T-helper 9 cell (primary cell): ENCODE measurements at places on chromosomes 2 and 18.

DNA sequence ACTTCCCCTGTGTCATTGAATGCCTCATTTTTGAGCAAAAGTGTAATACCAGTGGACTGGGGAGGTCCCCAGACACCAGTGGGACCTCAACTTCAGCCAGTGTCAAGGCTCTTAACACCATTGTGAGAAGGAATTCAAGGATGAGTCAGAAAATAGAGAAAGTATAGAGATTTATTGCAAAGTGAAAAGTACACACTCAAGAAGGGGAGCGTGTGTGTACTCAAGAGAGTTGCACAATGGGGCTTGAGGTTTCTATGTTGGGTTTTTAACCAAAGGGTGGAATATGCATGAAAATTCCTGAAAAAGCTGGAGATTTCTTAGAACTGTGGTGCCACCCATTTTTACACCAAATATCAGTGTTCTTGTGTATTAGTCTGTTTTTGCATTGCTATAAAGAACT is 81.9 kb downstream of the ADCYAP1 start:
- no peak for DNase-seq

GRCh38 chr2:156436497-156437085 is 412 bp downstream of the GPD2 start:
- DNase-seq: peak; percentile 1

DNA sequence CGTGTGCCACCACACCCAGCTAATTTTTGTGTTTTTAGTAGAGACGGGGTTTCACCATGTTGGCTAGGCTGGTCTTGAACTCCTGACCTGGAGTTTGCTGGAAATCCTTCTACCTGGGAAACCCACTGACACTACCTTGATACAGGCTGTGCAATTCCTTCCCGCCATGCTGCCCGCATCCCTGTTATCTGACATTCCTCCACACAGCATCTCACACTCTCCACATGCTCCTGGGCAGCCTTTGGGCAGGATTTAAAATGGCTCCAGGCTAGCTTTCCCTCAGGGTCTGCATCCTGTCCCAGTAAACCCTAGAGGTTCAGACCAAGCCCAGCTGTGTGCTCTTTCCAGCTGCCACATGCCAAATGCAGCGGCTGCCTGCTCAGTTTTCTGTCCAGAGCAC is 319.5 kb upstream of the CXCR4 start:
- no peak for DNase-seq

DNA sequence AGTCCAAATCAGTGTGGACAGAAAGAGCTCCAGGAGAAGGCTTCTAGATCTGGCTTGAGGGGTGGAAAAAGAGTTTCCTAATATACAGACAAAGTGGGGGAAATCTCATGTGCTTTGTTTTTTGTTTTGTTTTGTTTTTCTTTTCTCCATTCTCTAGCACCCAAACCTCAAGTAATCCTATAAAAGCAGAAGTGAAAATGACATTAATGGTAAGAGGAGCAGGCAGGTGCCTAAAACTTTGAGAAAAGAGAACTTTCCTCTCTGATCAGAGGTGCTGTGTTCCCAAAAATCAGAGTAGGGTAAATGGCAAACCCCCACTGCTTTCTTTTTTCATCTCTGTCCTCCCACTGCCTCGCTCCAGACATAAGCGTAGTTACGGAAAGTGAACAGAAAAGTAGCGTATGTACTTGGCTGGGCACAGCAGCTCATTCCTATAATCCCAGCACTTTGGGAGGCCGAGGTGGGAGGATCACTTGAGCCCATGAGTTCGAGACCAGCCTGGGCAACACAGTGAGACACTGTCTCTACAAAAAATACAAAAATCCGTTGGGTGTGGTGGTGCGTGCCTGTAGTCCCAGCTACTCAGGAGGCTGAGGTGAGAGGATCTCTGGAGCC is 77.8 kb downstream of the FAM161A start:
- no peak for DNase-seq

DNA sequence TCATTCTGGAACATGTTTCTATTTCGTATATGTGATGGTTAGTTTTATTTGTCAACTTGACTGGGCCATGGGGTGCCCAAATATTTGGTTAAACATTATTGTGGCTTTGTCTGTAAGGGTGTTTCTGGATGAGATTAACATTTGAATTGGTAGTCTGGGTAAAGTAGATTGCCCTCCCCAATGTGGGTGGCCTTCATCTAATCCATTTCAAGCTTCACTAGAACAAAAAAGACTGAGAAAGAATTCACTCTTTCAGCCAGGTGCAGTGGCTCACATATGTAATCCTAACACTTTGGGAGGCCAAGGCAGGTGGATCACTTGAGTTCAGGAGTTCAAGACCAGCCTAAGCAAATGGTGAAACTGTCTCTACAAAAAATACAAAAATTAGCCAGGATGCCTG is 55.7 kb upstream of the TANC1 start:
- no peak for DNase-seq

DNA sequence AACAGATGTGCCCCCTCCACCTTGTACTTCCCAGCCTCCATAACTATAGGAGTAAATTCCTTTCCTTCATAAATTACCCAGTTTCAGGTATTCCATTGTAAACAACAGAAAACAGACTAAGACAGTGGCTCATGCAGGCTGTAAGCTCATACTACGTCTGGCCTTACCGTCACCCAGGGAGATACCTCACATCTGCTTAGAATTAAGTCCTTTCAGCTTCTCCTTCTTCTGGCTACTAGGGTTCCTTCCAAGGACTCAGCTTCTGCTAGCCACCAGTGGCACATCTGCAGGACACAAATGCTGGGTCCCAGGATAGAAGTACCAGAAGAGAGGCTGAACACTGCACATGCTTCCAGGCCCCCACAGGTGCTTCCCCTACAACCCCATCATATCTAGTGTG is 22.4 kb upstream of the FEZ2 start:
- DNase-seq: no peak

DNA sequence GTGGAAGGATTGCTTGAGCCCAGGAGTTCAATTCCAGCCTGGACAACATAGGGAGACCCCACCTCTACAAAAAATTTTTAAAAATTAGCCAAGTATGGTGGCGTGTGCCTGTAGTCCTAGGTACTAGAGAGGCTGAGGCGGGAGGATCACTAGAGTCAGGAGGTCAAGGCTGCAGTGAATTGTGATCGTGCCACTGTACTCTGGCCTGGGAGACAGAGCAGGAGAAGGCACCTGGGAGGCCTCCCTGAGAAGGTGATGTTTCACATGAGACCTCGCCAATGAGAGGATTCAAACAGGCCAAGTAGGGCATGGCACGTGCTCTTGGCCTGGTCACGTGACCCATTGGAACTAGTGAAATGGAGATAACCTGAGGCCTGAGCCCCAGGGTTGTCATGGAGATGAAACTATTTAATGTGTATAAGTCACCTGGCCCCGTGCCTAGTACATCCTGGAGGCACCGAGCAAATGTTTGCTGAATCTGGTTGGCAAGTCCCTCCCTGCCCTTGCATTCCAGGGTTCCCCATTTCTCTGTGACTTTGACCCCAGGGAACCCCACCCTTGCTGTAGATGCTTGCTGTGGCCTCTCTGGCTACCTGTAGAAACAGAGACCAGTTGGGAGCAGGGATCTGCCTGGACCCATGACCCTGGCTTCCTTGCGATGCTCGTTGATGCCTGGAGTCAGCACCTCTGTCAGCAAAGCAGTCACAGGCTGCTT is 26.1 kb upstream of the ROCK2 start:
- no peak for DNase-seq

- no peak for DNase-seq
Measured at GRCh38 chr18:34511435-34511834, 198.7 kb upstream of the DTNA start.

GRCh38 chr2:179096090-179096489 is 46.2 kb upstream of the CCDC141 start:
- no peak for DNase-seq

DNA sequence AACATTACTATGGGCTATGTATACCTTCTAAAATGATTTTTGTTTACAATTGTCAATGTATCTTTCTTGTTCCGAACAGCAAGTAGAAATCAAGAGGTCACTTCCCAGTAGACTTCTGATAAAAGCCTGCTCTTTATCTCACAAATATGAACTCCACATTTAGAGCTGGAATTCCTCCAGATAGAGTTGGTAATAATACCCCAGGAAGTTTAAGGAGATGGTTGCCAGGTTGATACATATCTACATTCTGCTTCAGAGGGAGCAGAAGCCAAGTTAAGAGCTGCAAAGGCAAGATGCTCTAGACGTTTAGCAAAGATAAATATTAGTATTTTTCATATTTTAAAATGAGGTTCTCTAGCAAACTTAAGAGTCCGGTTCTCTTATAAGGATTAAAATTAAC is 267.0 kb downstream of the ERBB4 start:
- no peak for DNase-seq

GRCh38 chr2:240638512-240639160 is 13.4 kb downstream of the GPR35 start:
- no peak for DNase-seq

- DNase-seq: no peak
Measured at GRCh38 chr2:71610671-71611070, 157.3 kb downstream of the DYSF start.

- DNase-seq: no peak
Measured at GRCh38 chr18:59959073-59959472, 59.3 kb downstream of the PMAIP1 start.

- no peak for DNase-seq
Measured at GRCh38 chr18:36183033-36183432, 4.3 kb upstream of the MOCOS start.

DNA sequence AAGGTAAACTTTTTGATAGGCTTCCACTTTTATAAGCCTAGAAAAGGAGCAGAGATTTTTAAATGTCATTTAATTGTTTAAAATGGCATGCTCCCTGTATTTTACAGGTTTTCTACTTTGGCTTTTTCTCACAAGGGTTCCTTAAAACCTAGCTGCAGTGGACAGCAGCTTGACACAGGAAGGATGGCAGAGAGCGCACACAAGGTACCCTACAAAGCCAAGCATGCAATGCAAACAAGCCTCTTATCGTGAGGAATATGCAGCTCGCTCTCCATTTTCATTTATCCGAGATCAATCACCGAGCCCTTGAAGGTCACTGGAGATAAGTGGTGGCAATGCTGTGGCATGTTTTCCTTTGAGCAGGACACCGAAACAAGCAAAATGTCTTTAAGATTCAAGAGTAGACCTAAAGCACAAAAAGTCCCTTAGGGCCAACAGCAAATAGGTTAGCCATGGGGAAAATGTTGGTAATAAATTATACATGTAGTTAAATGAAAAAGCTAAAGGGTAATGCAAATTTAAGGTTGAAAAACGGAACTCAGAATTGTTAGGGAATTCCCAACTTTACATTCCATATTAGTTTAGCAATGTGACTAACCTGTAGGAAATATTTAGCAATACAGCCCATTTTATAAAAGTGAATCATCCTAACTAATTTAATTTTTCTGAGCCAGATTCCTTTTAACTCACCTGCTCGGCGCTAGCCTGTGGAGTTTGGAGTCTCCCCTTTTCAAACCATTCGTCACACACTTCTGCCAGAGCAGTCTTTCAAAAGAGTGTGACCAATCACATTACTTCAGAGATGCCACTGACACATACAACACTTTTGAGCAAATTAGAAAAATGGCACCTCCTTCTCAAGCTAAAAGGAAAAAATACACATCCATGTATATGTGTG is 337.9 kb upstream of the PKDCC start:
- no peak for DNase-seq

DNA sequence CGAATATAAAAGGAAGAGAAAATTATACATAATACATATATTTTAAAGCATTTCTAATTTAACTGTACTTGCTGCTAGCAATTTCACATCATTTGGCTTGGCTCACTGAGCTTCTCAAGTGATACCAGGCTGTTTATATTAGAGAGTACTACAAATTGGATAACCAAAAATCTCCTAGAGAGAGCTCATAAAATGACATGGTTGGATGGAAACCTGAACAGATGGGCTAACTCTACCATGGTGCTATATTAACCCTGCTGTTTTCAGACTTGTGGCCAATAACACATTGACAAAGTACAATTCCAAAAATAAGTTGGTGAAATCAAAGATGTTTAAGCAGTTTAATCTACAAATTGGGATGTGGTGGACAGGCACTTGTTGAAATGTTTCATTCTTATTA is 364.4 kb upstream of the GCFC2 start:
- DNase-seq: no peak

DNA sequence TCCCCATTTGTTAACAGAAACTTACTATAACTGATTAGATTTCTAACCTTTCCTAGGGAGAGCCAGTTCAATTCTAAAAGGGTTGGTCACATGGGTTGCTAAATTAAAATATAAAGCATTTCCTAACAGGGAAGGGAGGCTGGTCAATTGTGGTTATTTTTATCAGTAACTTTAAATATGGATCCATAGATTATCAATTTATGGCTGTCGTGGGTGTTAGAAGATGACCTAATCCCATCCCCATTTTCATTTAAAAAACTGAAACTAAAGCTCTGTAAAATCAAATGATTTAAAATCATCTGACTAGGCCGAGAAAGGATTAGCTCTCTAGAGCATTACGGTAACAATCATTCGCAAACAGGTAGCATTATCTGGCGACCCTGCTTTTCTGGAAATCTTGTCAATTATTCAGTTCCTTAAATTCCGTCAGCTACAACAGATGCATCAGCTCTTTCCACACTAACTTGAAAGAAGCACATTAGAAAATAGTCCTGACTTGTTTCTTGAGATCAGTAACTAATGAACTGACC is 953 bp upstream of the HNRNPA3 start:
- no peak for DNase-seq

DNA sequence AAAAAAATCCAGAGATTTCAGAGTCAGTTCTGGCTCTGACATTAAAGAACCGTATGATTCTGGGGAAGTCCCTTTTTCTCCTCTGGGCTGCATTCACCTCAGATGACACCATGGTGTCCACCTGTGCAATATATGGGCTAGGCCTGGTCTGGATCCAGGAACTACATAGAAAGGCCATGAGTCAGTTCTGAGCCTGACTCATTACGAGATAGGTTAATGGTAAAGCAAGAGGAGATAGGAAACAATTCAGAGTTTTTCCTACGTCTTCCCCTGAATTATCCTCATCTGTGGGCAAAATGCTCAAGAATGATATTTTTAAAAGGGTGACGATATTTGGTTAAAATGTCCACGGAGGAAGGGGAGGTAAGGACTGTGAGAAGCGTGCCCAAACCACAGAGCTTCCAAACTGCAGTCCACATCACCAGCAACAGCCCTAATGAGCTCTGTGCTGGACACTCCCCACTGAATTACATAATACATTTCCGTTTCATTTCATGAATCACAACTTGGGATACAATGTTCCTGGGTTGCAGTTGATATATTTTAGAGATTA is 180.1 kb upstream of the OSR1 start:
- no peak for DNase-seq

DNA sequence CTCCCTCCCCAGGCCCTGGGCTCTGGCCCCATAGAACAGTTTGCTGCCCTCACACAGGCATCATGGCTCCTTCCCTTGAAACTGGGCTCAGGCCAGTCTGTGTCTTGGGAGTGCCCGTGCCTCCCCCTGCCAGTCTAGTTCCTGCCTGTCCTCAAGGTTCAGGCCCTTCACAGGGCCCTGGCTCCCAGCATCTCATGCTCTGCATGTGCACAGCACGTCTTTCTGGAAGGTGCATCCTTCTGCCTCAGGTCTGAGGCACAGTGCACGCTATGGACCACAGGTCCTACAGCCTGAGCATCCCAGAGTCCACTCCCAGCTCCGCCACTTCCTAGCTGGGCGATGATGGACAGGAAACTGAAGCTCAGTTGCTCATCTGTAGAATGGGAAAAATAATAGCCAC is 35.6 kb upstream of the FOSL2 start:
- no peak for DNase-seq

GRCh38 chr2:241120440-241120839 is 18.4 kb upstream of the MTERF4 start:
- no peak for DNase-seq
